ENCODE measurements at places on chromosomes 12 and 14.

DNA sequence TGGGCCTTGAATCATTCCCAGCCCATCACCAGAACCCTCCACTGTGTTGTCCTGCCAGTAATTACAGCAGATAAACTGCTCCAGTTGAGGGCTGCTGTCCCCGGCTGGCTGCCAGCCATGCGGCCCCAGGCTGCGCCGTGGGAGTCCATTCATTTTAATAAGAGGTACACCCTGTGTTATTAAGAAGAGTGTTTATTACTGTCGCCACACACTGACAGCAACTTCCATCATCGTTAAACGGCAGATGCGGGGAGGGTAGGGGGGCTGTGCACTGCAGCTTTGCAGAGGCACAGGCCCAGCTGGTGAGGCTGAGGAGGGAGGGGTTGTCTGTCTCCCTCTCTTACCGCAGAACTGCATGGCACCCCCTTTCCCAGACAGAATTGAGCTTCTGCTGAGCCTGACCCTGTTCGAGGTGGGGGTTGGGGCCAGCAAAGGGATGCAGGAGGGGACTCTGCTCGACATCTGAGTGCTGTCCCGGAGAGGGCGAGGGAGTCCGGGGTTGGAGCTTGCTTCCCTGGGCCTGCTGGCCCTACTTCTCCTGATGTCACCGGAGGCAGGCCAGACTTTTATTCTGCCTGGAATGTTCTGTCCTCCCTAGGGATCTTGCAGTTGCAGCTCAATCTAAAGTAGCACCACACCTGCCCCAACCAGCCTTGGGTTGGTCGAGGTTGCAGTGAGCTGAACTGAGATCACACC is 33.8 kb upstream of the GPATCH2L start:
- DNase-seq = no peak

GRCh38 chr12:8996682-8997405 is 7.5 kb downstream of the KLRG1 start:
- peak; percentile 8 for DNase-seq

- DNase-seq = no peak
Measured at GRCh38 chr12:120225852-120226640, 25.1 kb upstream of the RPLP0 start.

GRCh38 chr12:74776378-74776777 is 238.7 kb downstream of the ATXN7L3B start:
- no peak for DNase-seq

DNA sequence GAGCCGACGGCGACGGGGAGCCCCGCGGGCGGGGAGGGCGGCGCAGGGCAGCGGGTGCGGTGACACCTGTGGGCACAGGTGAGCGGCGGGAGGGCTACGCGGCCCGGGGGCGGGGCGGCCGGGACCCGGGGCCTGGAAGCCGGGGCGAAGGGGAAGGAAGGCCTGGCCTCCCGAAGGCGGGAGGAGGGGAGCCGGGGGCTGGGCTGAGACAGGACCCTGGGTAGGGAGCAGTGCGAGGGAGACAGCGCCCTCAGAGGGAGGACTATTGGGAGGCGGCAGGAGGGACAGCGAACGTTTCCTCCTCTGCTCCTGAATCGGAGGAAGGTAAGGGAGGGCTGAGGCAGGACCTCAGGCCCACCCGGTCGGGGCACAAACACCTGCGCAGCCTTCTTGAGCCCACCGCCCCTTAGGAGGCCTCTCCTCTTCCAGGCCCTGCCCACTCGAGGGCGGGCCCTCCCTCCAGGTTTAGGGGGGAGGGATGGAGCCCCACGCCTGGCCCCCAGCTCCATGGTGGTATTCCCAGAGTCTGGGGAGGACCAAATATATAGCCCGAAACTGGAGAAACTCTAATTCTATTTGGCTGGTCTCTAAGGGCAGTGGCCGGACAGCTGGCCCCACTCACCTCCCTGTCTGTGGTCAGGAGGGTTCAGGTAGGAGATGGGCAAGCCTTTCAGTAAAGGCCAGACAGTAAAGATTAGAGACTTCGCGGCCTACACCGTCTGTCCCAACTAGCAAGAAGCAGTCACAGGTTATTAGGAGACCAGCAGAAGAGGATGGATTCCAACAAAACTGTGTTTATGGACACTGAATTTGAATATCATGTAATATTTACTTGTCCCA is 509 bp downstream of the PLEKHG6 start:
- no peak for DNase-seq

- DNase-seq = no peak
Measured at GRCh38 chr12:60123557-60123956, 527.7 kb downstream of the SLC16A7 start.

GRCh38 chr12:26278266-26278665 is 82.9 kb downstream of the SSPN start:
- DNase-seq = no peak

DNA sequence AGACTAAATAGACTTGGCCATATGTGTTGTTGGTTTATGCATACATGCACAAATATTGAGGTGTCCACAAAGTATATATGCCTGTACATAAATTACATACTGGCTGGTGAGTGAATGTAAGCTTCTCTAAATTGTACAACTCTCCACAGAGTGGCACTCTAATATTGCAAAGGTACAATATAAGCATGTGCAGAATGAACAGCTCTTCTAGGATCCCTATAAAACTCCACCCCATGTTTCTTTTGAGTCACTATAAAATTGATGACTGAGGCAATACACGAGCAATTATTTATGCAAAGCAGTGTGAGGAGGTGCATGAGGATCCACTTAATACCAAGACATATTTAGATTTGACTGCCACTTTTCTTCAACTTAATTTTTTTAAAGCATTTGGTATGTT is 172.2 kb downstream of the NAV3 start:
- no peak for DNase-seq

- DNase-seq = no peak
Measured at GRCh38 chr12:109611223-109611622, 37.6 kb downstream of the MVK start.

- DNase-seq = no peak
Measured at GRCh38 chr14:104784846-104785707, 10.5 kb downstream of the AKT1 start.

GRCh38 chr12:120858306-120859088 is 45.7 kb downstream of the SPPL3 start:
- DNase-seq = no peak

DNA sequence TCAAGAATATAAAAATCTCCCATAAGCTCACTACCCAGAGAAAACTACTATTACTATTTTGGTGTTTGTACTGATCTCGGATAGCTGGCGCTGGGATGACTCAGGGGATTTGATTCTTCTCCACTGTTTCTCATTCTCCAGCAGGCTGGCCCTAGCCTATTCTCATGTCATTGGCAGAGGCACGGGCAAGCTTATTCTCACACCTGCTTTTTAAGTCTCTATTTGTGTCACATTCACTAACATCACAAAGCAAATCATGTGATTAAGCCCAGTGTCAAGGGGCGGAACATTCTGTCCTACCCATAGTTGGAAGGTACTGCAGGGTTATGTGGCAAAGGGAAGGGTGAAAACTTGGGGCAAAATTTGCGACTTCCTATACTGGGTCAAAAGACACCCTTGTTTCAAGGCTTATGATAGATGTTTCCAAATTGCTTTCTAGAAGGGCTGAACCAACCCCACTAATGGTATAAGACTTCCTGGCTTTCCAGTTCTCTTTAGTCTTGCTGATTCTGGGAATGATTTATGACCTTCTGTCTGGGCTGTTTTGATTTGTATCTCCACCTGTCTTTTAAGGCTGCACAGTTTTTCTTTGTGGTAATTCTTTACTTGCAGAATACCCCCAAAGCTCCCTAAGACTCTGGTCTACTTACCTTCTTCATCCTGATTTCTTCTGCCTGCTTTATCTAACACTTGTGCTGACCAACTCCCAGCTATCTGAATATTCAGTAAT is 406.4 kb downstream of the NRXN3 start:
- DNase-seq = no peak

DNA sequence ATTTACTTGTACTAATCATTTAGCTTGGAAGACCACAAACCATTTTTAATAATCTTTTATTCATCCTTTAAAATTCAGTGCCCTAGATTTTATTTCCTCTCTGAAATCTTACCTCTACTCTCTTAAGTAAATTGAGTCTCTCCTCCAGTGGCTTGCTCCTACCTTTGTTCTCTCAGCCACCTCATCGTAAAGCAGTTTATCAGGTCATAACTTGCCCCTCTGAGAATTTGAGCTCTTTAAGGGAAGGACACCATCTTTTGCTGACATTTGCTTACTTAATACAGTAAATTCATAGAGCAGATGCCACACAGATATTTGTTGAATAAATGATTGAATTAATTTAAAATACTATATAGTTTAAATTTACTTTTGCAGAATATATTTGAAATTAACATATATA is 794.3 kb downstream of the C12orf50 start:
- no peak for DNase-seq

GRCh38 chr12:8078398-8078797 is 3.7 kb upstream of the NECAP1 start:
- peak; percentile 79 for DNase-seq

- DNase-seq = no peak
Measured at GRCh38 chr14:39988939-39989338, 556.7 kb upstream of the FBXO33 start.

- no peak for DNase-seq
Measured at GRCh38 chr12:70244409-70244808, 1.2 kb downstream of the CNOT2 start.

DNA sequence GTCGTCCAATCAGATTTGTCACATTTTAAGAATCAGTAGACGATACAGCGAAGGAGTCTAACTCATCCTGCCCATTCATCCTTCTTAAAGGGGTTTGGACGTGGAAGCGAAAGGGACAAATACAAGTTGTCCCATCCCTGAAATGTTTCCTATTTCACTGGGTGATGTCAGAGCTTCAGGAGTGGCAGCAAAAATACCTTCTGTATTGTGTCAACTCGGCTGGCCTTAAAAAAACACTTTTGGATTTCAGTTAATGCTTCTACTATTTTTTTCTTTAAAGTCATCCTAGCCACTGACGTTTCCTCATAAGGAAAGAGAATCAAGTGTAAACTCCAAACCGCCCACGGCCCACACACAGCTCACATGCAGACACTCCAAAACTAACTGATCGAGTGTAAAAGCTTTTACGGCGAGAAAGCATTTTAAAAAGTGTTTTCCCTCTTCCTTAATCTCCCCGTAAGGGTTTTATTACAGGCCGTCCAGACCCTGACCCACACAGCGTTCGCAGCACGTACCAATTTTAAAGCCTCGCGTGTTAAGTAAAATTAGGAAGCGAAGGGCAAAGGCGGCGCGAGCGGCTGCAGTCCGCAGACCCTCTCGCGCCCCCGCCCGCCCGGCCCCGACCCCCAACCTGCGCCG is 593 bp downstream of the CFL2 start:
- peak; percentile 25 for DNase-seq

GRCh38 chr12:121861636-121862254 is 3.1 kb upstream of the HPD start:
- no peak for DNase-seq

All from CD4-positive, alpha-beta memory T cell (primary cell).